ENCODE measurements at places on chromosomes 2 and 18.

DNA sequence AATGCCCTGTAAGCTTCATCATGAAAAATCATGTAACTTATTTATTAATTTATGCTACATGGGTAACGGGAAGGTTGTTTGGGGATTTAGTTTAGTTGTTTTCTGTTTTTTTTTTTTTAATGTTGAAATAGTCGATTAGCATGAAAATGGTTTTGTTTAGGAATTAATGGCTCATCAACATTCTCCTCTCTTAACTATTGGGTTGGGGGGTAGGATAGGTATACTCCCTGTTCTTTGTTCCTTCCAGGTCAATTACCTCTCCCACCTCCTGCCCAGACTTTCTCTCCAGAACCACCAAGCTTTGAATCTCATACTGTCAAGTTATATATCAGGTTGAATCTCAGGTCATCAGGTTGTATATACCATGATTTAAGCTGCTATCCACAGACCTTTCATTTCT lies 568.7 kb upstream of the DSEL start:
- DNase-seq: no peak

- no peak for DNase-seq
These were observed 40.6 kb upstream of the ST3GAL5 start for GRCh38 chr2:85929096-85930050.

DNA sequence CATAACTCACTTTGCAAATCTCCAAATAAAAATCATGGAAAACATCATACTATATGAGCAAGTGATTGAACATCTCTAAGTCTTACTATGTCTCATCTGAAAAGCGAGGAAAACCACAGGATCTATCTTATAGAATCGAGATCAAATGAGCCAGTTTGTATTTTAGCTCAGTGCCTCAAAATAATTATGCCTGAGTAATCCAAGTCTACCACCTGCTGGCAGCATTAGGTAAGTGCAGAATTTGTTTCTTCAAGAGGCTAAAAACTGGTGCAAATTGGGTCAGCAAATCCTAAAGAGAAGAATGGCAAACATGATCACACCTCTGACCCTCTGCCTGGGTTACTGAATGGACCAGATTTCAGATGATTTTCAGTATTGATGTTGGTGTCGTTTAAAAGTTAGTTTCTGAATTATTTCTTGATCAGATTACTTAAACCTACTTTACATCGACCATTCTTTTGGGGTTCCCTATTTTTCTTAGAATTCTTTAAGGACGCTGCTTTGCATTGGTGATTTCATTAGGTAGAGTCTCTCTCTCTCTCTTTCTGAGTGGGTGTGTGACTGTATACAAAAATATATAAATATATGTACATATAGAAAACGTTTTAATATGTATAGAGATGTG lies 12.7 kb upstream of the FHOD3 start:
- DNase-seq: peak; percentile 16

DNA sequence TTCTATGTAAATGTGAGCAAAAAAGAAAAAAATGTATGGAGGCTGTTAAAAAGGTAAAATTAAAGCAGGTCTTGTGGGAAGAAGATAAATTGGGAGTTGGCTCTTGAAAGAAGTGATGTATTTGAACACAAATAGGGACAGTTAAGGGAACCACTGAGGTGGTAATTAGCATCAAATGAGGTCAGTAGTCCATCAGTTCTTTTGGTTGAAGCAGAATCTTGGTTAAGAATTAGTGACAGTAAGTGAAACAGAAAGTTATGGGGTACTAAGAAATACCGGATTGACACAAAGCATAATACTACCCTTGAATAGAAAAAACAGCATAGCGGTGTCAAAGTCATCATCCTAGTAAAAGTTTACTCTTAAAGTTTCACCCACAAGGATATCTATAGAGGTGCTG lies 352.6 kb upstream of the VRK2 start:
- DNase-seq: no peak

- no peak for DNase-seq
These were observed 84.3 kb upstream of the MAP4K4 start for GRCh38 chr2:101613056-101613704.

All from SK-N-MC (cell line).